ENCODE measurements at places on chromosomes 11 and 22.

DNA sequence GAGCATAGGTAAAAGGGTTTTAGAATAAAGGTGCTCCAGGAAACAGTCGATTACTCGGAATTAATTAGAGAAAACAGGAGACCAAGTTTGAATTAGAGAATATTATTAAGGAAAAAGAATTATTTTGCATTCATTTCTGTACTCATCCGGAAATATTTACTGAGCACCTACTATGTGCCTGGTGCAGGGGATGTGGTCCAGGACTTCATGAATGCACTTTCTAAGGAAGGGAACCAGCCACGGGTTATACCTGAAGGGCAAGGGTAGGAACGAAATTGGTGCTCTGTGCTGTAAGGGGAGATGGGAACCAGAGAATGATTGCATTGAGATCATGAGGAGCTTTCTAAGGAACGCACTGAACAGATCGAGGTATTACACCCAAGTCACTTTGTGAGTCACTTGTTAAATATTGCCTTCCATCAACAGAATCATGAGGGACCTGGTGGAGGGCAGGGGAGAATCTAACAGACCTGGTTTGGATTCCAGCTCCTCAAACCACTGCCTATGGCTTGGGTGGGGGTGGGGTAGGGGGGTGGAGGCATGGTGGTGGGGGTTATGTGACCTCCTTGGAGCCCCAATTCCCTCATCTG is 40.9 kb downstream of the C11orf96 start:
- DNase-seq = no peak

- DNase-seq = no peak
Measured at GRCh38 chr11:128764424-128765095, 70.7 kb downstream of the FLI1 start.

GRCh38 chr11:134266841-134267251 is 9.3 kb upstream of the GLB1L3 start:
- no peak for DNase-seq

DNA sequence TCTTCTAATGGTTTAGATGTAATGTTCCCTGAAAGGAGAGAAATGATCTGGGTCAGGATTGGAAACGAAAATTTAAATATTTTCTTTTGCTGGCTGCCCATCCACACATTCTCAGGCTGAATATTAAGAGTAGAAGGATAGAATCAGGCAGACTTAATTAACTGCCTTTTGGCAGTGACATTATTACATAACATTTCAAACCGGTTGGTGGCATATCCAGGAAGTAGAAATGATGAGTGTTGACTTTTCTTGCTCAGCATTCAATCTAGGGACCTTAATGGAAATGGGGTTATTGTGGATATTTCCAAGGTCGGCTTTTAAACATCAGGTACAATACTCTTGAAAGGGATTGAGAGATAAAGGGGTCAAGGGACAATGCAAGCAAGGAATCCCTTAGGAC is 677.4 kb upstream of the ARHGAP42 start:
- no peak for DNase-seq

- DNase-seq = no peak
Measured at GRCh38 chr11:41320653-41321052, 138.8 kb downstream of the LRRC4C start.

GRCh38 chr11:69909561-69910518 is 90.6 kb upstream of the FGF3 start:
- no peak for DNase-seq

GRCh38 chr11:61880031-61880430 is 11.3 kb downstream of the FADS3 start:
- DNase-seq = no peak

- DNase-seq = no peak
Measured at GRCh38 chr11:2555336-2555735, 110.5 kb downstream of the KCNQ1 start.

- DNase-seq = no peak
Measured at GRCh38 chr11:74909385-74909784, 39.5 kb downstream of the XRRA1 start.

DNA sequence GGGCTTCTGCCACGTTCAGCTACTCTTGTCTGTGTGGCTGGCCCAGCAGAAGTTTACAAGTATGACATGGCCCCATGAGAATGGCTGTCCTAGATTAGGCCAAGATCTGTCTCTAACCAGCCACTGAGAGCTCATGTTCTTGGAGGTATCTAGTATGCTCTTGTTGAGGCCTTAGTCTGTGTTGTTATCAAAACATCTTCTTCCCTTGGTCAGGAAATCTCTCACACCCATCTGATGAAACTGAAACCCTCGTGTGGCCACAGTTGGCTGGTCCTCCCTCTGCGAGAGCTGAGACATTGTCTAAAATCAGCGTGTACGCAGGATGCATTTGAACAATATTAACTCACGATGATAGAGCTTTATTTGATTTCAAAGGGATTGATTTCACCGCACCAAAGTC is 109.0 kb upstream of the NNMT start:
- DNase-seq = no peak

DNA sequence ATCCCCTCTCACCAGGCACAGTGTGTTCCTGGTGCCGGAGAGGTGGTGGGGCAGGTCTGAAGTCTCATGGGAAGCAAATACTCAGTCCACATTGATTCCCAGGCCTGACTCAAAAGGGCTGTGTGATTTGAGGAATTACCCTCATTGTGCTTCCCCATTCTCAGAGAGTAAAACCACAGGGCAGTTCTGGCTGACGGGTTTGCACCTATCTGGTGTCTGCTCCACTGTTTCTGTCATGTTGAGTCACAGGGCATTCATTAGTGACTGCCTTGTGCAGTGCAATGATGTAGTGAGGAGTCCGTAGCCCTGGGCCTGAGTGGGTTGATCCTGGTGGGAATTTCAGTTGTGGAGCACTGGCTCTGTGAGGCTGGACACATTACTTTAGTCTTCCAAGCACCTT is 85.2 kb upstream of the ARHGAP20 start:
- no peak for DNase-seq

- no peak for DNase-seq
Measured at GRCh38 chr11:130548491-130548833, 100.0 kb downstream of the ADAMTS15 start.

DNA sequence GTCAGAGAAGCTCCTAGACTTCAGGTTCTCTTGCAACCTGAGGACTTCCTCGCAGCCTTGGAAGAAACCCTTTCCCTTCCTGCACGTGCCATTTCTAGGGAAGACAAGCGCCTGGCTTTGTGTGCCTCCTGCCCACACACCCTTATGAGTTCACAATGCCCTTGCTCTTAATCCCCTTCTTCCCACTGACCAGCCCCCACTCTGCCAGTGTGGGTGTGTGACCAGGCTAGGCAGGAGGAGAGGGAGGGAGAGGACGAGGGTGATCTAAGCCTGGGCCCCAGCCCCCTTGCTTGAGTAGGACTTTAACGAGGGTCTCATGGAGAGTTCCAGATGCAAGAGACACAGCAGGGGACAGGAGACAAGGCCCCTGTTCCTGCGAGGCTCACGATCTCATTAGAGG is 30.2 kb downstream of the TP53I11 start:
- DNase-seq = no peak

DNA sequence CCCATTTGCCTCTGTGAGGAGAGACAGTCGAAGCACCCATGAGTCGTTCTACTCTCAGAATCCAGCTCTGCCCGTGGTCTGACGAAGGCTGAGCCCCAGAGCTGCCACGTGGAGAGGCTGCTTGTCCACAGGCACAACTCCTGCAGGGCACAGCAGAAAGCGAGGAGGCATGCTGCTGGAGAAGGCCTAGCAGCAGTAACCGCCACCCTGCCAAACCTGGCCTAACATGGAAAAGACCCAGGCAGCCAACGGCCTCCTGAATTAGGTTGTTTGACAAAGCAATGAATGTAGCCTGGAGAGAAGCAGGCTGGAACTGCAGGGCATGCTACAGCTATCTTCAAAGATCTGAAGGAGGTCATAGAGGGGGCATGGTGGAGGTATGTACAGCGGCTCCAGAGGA is 89.7 kb downstream of the SNX19 start:
- no peak for DNase-seq

DNA sequence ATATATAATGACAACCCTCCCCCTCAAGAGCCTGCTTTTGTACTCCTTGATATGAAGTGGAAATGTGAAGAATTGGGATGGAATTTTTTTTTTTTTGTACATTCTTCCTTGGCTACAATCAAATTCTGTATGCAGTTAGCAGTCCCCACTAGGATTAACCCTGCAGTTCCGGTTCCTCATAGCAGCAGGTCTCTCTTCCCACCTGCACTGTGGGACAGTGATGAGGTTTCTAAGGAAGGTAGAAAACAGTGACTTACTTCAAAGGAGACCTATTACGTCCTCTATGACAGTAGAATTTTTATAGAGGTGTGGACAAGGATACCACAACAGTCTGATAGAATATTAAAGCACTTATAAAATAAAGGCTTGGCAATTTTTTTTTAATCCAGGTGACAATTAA is 46.3 kb upstream of the ALKBH3 start:
- DNase-seq = no peak

- DNase-seq = no peak
Measured at GRCh38 chr11:45090607-45091006, 55.8 kb upstream of the PRDM11 start.

DNA sequence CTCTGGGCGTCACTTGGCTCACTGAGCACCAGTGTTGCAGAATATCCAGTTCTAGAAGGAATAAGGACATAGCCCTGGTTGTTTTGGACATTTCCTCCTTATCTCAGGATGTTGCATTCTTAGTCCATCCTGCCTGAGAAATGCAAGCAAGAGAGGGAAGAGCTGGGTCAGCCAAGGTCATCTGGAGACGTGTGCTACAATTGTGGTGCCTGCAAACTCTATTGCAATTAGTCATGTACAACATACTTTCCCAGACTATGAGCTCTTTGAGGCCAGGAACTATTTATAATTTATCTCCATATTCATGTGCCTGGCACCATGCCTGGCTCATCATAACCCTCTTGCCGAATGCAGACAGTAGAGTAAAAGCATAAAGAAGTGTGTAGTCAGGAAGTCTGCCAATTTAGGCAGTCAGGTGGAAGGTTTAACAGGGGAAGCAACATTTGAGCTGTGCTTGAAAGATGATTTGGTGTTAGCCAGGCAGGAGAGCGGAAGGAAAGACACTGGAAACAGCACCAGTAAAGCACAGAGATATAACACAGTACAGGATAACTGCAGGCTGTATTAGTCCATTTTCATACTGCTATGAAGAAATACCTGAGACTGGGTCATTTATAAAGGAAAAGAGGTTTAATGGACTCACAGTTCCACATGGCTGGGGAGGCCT is 129.4 kb upstream of the PAX6 start:
- no peak for DNase-seq

DNA sequence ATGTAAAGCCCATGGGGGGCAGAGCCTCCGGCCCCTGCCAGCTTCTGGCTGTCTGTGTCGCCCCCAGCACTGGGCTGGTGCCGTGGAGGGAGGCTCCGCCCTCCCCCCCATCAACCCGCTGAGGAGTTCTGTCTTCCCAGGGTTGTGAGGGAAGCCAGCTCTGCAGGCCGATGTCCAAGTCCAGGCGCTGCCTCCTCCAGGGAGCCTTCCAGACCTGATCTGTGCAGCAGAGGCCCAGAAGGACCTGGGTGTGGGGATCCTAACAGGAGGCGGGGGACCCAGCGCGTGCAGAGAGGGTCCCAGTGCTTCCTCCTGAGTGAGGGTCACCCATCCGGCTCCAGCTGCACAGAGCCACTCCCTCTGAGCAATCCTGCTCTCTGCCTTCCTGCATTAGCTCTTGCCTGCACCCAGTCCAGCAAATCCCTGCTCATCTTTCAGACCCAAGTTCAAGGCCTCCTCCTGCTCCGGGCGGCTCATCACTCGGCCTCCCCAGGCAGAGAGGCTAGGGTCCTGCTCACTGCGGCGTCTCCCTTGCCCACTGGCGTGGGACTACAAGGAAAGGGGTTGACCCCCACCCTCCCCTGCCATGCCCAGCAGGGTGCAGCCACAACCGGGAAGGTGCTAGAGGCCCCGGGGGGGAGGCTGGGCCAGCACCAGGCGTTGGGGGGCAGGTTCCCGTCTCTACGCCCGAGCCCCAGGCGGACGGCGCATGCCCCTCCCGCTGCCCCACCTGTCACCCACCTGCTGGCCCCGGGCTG is 16.4 kb downstream of the PRR33 start:
- no peak for DNase-seq

DNA sequence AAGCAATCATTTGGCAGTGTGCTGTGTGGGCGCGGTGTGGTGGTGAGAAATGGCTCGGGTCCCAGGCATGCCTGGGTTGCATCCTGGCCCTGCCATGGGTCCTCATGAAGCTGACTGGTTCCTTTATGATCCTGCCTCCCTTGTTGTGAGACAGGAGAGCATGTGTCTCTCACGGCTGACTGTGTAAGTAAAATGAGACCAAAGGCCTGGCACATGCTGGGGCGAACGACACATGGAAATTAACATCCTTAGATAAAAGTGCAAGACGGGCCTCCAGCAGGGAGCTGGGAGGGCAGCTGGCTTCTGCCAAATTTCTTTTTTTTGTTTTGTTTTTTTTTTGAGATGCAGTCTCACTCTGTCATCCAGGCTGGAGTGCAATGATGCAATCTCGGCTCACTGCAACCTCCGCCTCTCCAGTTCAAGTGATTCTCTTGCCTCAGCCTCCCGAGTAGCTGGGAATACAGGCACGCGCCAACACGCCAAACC is 9.4 kb upstream of the FBLN1 start:
- DNase-seq = no peak

GRCh38 chr22:40240686-40241085 is 63.0 kb downstream of the TNRC6B start:
- DNase-seq = no peak

DNA sequence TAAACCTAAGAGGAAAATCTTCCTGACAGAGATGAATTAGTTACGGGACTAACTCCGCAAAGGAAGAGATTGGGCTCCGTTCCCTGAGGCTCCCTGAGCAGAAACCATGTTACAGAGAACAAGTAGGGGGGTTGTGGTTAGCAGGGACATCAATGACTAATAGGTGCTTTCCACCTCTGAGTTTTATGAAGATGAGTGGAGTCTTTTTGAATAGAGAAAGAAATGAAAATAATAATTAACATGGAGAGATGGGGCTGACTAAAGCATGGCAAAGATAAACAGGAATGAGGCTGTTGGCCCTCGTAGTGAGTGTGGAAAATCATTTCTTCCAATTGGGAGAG is 47.5 kb upstream of the PICALM start:
- DNase-seq = no peak

- no peak for DNase-seq
Measured at GRCh38 chr11:65279741-65280440, 18.1 kb downstream of the POLA2 start.

- DNase-seq = no peak
Measured at GRCh38 chr11:11230802-11231562, 122.1 kb downstream of the CSNK2A3 start.

DNA sequence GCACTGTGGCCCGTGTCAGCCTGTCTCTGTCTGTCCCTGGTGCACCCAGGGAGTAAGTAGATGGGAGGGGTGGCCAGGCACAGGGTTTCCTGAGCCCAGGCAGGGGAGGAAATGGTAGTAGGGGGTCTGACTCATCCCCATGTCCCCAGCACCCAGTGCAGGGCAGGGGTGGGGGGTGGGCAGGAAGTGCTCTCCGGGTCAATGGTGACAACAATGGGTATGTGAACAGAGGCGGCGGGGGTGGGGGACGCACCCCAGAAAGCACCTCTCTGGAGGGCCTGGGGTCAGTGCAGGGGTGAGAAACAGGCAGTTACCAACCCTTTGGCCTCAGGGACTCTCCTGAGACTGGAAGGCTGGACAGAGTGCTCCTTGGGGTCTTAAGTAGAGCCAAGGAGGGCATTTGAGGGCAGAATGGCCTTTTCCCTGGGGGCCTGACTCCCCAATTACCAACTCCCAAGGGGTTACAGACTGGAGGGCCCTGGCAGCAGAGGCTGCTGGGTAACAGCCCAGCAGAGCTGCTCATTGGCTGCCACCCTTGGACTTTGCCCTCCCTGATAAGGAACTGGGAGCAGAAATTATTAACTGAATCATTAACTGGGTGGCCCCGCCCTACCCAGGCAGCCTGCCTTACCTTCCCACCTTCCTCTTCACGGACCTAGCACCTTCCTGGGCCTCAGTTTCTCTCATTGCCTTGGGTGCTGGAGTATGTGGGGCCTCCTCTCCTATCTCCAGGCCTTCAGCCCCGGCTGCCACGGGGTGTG is 4.2 kb downstream of the MYRF start:
- DNase-seq = no peak
